ENCODE measurements at places on chromosomes 1 and 21. TPM values are rescaled to one million over a fixed set of nuclear protein-coding genes. Genes with fewer than 3 reads are reported as not detected.

DNA sequence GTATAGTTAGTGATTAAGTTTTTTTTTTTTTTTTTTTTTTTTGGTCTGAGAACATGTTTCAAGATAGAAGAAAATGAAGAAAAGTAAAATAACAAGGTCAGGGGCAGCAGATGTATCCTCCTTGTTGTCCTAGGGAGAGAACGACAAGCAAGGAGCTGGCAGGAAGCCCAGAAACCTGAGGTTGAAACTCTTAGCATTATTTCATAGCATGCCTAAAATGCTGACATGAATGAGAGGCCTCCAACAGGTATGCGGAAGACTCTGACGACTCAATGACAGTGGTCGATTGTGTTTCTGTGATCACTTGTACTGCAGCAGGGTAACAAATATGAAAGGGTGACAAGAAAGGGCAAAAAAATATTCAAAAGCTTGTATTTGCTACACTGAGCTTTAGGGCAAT is 415.9 kb downstream of the PLA2G4A start:
- DNase-seq = no peak

LCE1F gene
- total RNA-seq = not detected

DNA sequence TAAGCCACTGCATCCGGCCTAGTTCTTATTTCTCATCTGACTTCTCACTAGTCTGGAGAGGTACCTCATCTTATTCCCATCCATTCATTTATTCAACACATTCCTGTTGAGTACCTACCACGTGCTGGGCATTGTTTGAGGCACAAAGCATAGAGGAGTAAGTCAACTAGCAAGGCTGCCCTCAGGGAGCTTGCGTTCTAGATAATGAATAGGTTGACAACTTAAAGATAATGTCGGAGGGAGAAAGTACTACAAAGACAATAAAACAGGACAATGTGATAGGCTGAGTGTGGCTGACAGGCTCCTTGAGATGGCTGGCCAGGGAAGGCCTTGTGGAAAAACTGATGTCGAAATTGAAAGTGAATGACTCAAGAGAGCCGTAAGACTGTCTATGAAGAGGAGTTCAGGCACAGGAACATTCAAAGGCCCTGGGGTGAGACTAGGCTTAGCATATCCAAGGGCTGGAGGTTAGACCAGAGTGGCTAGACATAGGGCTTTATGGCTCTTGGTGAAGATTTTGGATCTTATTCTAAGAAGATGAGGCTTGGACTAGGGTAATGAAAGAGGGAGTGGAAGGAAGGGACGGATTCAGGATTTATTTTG is 18.3 kb downstream of the SPATA21 start:
- DNase-seq = no peak

LIN28A gene
- not detected for total RNA-seq

- DNase-seq = no peak
These were observed 8.1 kb upstream of the LRRC8C start for GRCh38 chr1:89624715-89625323.

Measured in thoracic aorta (tissue), 2 donors.